ENCODE measurements at places on chromosomes 16 and 17.
A peak's percentile ranks its signal among the peaks of the same experiment; 100 is the strongest.

DNA sequence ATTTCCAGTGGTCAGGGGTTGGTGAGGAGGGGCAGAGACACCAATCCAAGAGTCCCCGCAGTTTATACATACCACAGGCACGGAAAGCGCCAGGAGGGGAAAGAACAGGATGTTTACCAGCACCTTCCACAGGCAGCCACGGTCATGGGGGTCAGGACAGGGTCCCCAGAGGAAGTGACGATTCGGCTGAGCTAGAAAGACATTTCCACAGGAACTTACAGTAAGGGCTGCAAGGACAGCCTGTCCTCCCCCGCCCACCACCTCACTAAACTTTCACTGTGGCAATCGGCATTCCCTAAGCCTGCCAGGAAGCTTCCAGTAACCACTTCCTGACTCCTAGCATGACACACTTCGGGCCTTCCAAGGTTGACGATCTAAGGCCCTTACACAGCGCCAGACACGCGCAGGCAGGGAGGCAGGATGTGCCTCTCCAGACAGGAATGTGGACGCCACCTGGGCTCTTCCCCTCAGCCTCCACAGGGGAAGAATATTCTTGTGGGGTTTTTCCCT, 1.2 kb upstream of the MT2A start:
- no peak for DNase-seq
- no peak overlapping the region for H3K27ac ChIP-seq
- H3K27me3 ChIP-seq, result peaks cover 2% of the 10 kb centered on the region
- no peaks in the 10 kb centered on the region for H3K36me3 ChIP-seq
- H3K4me3 ChIP-seq, result peak overlapping the region; percentile 27
- peaks cover 26% of the 10 kb centered on the region for H3K4me1 ChIP-seq

GRCh38 chr17:34067011-34067410, 188.1 kb upstream of the CCL2 start:
- H3K36me3 ChIP-seq, result no peaks in the 10 kb centered on the region
- H3K4me3 ChIP-seq, result no peak overlapping the region
- DNase-seq, result no peak
- H3K27ac ChIP-seq, result no peak overlapping the region
- no peaks in the 10 kb centered on the region for H3K4me1 ChIP-seq
- H3K27me3 ChIP-seq, result peaks cover 1% of the 10 kb centered on the region

GRCh38 chr17:13266606-13267005, 248.8 kb upstream of the ELAC2 start:
- no peak for DNase-seq
- H3K27me3 ChIP-seq, result peaks cover 4% of the 10 kb centered on the region
- H3K27ac ChIP-seq, result no peak overlapping the region
- H3K4me1 ChIP-seq, result no peaks in the 10 kb centered on the region
- H3K36me3 ChIP-seq, result no peaks in the 10 kb centered on the region
- no peak overlapping the region for H3K4me3 ChIP-seq

DNA sequence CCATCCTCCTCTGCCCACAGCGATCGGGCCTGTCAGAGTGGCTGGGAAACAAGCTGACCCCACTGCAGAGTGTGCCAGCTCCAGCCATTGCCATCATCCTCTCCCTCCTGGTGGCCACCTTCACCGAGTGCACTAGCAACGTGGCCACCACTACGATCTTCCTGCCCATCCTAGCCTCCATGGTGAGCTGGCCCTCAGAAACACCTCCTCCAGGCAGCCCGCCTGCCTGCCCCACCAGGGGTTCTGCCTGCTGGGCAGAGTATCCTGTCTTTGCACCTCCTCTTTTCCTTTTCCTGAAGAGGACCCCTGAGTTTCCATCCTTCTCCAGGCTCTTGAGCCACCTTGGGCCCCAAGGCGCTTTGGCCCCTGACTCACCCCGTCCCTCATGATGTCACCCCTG, 10.5 kb upstream of the FOXN1 start:
- no peak overlapping the region for H3K4me3 ChIP-seq
- H3K27ac ChIP-seq, result no peak overlapping the region
- no peak for DNase-seq
- no peaks in the 10 kb centered on the region for H3K36me3 ChIP-seq
- peaks cover 11% of the 10 kb centered on the region for H3K4me1 ChIP-seq

- DNase-seq, result no peak
- H3K36me3 ChIP-seq, result no peaks in the 10 kb centered on the region
- H3K27me3 ChIP-seq, result peaks cover 4% of the 10 kb centered on the region
- H3K27ac ChIP-seq, result no peak overlapping the region
- no peak overlapping the region for H3K4me3 ChIP-seq
These were observed 36.0 kb upstream of the SLC39A11 start for GRCh38 chr17:73128496-73128895.

GRCh38 chr17:35025541-35025940, 38.0 kb downstream of the RFFL start:
- H3K36me3 ChIP-seq, result peaks cover 13% of the 10 kb centered on the region
- no peak overlapping the region for H3K4me3 ChIP-seq
- H3K4me1 ChIP-seq, result peaks cover 15% of the 10 kb centered on the region
- no peak overlapping the region for H3K27ac ChIP-seq

DNA sequence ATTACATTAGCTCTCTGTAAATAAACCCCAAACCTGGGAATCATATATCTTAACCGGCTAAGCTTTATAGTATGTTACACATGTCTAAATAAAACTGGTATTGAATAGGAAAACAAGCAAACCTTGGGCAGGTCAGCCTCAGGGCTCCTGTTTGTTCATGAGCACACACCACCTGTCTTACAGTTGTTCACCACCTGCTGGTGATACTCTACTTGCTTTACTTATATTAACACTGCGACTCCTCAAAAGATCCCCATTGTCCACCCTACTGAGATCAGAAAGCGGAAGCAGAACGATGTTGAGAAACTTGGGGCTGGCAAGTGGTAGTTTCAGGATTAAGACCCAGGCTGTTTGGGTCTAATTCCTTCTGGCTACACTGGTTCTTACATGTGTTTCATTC, 16.4 kb downstream of the CDH13 start:
- H3K36me3 ChIP-seq, result no peaks in the 10 kb centered on the region
- H3K4me3 ChIP-seq, result no peak overlapping the region
- peaks cover 3% of the 10 kb centered on the region for H3K4me1 ChIP-seq
- H3K27me3 ChIP-seq, result peaks cover 4% of the 10 kb centered on the region

- H3K4me3 ChIP-seq, result no peak overlapping the region
- peaks cover 25% of the 10 kb centered on the region for H3K4me1 ChIP-seq
- peaks cover 6% of the 10 kb centered on the region for H3K36me3 ChIP-seq
- no peak for DNase-seq
- peak overlapping the region; percentile 81 for H3K27ac ChIP-seq
- H3K27me3 ChIP-seq, result no peaks in the 10 kb centered on the region
These were observed 6.6 kb downstream of the CYGB start for GRCh38 chr17:76530811-76531485.

- no peaks in the 10 kb centered on the region for H3K27me3 ChIP-seq
- H3K4me3 ChIP-seq, result no peak overlapping the region
- no peak for DNase-seq
- peaks cover 51% of the 10 kb centered on the region for H3K4me1 ChIP-seq
- H3K27ac ChIP-seq, result no peak overlapping the region
These were observed 5.2 kb downstream of the MINK1 start for GRCh38 chr17:4838309-4838785.

DNA sequence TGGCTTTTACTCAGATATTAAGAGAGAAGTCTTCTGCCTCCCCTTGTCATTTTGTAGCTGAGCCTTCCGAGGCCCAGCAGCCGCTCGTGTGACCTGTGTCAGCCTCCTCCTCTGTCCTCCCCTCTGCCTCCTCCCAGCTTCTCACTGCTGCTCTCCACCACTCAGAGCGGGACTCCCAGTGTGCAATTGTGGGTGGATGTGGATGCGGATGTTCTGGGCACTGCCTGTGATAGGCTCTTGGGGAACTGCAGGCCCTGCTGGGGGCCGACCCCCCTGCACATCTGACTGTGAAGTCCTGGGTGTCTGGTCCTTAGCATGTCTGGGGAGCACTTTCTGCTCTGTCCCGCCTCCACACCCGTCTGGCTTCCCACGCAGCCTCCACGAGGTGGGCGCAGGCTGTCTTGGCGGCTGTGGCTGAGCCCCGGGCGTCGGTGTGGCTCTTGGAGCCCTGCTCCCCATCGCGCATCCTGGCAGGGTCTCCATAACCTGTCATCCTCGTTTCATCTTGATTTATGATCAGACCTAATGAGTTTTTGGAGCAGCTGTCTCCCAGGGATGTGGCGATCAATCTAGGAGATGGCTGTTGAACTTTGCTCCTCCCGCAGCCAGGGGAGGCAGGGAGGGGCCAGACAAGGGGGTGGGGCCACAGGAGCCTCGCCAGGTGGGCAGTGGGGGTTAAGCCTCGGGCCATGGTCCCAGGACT, 28.1 kb downstream of the GRIN2C start:
- peak overlapping the region; percentile 60 for H3K27ac ChIP-seq
- peaks cover 29% of the 10 kb centered on the region for H3K4me1 ChIP-seq
- no peaks in the 10 kb centered on the region for H3K27me3 ChIP-seq
- no peak overlapping the region for H3K4me3 ChIP-seq
- no peak for DNase-seq

- peaks cover 18% of the 10 kb centered on the region for H3K4me1 ChIP-seq
- peak overlapping the region; percentile 24 for H3K4me3 ChIP-seq
- no peaks in the 10 kb centered on the region for H3K36me3 ChIP-seq
- peak; percentile 46 for DNase-seq
These were observed 26.4 kb downstream of the TMEM235 start for GRCh38 chr17:78257810-78258322.

DNA sequence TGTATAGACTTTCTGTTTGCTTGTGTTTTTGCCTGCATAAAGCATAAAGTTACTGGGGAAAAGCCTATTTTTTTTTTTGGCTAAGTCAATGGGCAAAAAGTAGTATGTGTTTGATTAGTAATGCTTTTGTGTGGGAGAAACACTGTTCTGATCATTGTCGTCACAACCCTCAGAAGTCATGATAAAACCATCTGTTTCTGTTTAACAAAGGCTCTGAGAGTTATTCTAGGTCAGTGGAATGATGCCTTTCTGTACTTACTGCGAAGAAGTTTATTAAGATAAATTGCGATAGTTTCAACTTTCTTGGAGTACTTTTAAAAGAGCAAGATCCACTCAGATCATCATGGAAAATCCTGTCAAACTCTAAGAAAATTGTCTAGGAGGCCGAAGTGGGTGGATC, 80.9 kb downstream of the PRKCA start:
- no peaks in the 10 kb centered on the region for H3K36me3 ChIP-seq
- DNase-seq, result no peak
- H3K27me3 ChIP-seq, result peaks cover 2% of the 10 kb centered on the region
- H3K27ac ChIP-seq, result no peak overlapping the region

DNA sequence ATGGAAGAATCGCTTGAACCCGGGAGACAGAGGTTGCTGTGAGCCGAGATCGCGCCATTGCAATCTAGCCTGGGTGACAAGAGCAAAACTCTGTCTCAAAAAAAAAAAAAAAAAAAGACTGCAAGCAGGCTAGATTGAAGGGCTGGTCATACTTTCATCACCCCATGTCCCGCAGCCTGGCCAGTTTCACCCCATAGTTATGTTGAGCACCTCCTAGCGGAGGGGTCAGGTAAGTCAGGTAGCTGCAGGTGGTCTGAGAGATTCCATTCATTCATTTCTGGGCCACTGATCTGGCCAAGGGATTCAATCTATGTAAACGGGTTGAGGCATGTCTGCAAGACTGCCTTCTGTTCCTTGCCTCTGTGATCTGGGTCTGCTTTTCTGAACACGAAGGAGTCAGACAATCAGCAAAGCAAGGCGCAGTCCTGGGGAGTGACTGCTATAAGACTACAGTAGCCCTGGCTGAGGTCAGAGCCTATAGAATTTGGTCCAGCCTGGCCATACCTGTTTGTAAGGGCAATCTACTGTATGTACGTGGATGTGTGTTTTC, 23.6 kb upstream of the BPTF start:
- no peak overlapping the region for H3K4me3 ChIP-seq
- no peak overlapping the region for H3K27ac ChIP-seq
- H3K27me3 ChIP-seq, result no peaks in the 10 kb centered on the region
- no peaks in the 10 kb centered on the region for H3K36me3 ChIP-seq
- peaks cover 6% of the 10 kb centered on the region for H3K4me1 ChIP-seq
- DNase-seq, result no peak

DNA sequence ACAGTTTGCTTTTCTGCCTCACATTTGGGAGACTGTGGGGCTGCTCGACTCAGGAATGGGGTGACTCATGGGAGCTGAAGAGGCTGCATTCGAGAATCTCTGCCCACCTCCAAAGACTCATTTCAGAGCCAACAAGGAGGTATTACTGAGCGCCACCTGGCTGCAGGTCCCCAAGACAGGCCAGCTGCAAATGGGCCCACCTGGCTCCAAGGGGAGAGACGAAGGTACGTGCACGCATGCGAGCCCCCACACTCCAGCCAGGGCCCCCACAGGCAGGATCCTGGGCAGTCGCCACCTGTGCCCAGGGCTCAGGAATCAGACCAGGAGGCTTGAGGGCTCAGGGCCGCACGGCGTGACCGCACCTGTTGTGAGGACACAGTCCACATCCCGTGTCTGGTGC, 6.0 kb downstream of the HAGHL start:
- H3K36me3 ChIP-seq, result peaks cover 8% of the 10 kb centered on the region
- peaks cover 9% of the 10 kb centered on the region for H3K4me1 ChIP-seq
- H3K27ac ChIP-seq, result no peak overlapping the region
- H3K27me3 ChIP-seq, result no peaks in the 10 kb centered on the region

DNA sequence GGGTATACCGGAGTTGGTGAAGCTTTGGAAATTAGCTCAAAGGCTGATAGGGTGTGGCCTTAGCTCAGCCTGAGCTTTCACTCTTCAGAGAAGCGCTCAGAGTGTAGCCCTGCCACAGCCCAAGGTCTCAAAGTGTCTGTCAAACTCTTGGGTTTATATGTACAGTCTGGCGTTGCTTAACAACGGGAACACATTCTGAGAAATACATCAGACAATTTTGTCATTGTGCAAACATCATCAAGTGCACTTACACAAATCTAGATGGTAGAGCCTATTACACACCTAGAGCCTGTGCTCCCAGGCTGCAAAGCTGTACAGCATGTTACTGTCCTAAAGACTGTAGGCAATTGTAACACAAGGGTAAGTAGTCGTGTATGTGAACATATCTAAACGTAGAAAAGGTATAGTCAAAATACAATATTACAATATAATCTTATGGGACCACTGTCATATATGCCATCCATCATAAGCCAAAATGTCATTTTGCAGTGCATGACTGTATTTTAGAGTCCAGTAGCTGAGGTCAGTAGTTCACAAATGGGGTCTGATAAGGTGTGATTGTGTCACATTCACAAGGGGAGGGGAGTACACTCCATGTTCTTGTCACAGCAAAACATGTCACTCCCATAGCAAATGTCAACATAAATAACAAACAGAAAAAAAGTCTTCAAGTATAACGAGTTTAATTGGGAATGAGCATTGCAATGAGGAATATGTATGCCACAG, 20.6 kb downstream of the CHAD start:
- H3K27ac ChIP-seq, result peak overlapping the region; percentile 49
- peaks cover 16% of the 10 kb centered on the region for H3K36me3 ChIP-seq
- H3K4me1 ChIP-seq, result peaks cover 23% of the 10 kb centered on the region
- H3K4me3 ChIP-seq, result no peak overlapping the region
- DNase-seq, result no peak

DNA sequence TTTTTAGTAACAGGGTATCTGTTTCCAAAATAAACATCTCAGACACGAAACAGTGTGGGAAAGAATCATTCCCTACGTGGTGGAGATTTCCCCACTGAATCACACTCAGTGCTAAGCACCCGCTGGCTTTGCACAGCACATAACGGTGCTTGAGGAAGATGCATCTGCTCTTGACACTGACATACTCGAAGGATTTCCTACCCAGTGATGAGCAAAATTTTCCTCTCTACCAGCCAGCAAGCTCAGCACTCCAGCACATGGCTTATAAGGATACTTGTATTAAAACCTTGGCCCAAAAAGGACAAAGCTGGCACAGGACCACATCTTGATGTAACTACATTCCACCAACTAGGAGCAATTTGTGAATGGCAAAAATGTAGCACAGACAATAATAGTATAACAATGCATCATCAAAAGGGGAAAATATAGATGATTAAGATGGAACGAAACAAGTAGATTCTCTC, 59.0 kb downstream of the ANKFY1 start:
- H3K4me1 ChIP-seq, result peaks cover 3% of the 10 kb centered on the region
- H3K27ac ChIP-seq, result no peak overlapping the region
- DNase-seq, result no peak
- no peaks in the 10 kb centered on the region for H3K27me3 ChIP-seq
- no peak overlapping the region for H3K4me3 ChIP-seq
- H3K36me3 ChIP-seq, result peaks cover 35% of the 10 kb centered on the region

Data from memory B cell (primary cell).